Neural progenitor cell (in vitro differentiated cells): ENCODE measurements at places on chromosomes 3 and 15.

GRCh38 chr3:136954251-136954650 is 3.5 kb upstream of the IL20RB start:
- DNase-seq, result no peak

- DNase-seq, result no peak
These were observed 184.3 kb downstream of the CDIN1 start for GRCh38 chr15:36763685-36764084.

DNA sequence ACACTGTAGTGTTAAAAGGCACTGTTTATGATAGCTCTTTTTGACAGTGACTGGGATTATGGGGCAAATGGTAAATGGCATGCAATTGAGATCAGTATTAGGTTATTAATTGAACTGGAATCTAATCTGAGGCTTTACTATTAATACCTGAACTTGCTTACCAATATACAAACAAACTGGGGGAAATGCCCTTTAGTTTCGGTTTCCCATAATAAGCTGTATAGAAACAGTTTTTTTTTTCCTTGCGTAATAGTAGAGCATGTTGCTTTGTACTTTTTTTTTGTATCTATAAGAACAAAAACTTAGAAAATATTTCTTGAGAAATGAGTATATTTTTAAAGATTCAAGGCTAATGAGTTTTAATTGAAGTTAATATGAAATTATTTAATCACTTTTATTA is 95.0 kb downstream of the FNDC3B start:
- DNase-seq, result no peak

DNA sequence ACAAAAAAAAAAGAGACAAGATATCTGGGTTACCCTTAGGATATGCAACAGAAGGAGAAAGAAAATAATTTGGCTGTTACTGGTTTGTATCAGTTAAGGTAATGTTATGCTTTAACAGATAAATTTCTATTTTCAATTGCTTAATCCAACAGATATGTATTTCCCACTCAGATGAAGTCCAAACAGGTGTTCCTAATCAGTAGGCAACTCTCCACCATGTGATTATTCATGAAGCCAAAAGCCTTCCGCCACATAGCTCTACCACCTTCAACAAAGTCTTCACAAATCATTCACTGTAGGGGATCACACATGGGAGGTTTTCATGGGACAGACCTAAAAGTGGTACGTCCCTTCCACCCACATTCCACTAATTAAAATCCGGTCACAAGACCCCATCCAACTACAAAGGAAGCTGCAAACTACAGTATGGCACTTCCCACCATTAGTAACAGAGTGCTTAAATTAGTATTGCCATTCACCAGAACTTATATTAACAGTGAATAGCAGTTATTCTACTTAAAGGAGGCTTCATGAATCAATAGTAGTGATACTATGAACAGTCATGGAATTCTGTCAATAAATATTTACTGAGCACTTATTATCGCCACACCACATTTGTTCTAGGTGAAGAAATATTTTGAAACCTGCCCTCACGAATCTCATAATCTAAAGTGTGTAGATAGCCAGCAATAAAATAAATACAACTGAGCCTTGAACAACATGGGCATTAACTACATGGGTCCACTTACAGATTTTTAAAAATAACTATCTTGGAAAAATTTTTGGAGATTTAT is 66.5 kb downstream of the SFMBT1 start:
- no peak for DNase-seq

- DNase-seq, result no peak
These were observed 178.9 kb downstream of the SV2B start for GRCh38 chr15:91278951-91279350.

GRCh38 chr3:46701181-46701939 is at the start of gene TMIE:
TSS of gene TMIE (plus strand) at chr3:46701392. CDS start at chr3:46701488, 96 bp downstream.
- peak; percentile 65 for DNase-seq

- no peak for DNase-seq
These were observed 25.7 kb upstream of the PTX3 start for GRCh38 chr3:157410945-157411344.

DNA sequence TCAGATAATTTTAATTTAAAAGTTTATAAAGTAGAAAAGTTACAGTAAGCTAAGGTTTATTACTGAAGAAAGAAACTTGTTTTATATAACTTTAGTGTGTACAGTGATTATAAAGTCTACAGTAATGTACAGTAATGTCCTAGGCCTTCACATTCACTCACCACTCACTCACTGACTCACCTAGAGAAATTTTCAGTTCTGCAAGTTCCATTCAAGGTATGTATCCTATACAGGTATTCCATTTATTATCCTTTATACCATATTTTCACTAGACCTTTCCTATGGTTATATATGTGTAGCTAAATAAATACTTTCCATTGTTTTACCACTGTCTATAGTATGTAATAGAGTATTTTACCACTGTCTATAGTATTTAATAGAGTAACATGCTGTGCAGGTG is 33.2 kb upstream of the MME start:
- no peak for DNase-seq

- DNase-seq, result no peak
These were observed 71.0 kb downstream of the WWTR1 start for GRCh38 chr3:149586871-149587270.

GRCh38 chr3:155743606-155744005 is 1.3 kb downstream of the PLCH1 start:
- DNase-seq, result no peak
